ENCODE measurements at places on chromosomes 3 and 15.

GRCh38 chr3:12473511-12473910 lies 10.8 kb upstream of the TSEN2 start:
- DNase-seq: no peak

GRCh38 chr15:42154212-42154941 lies 2.1 kb downstream of the PLA2G4F start:
- DNase-seq: no peak

DNA sequence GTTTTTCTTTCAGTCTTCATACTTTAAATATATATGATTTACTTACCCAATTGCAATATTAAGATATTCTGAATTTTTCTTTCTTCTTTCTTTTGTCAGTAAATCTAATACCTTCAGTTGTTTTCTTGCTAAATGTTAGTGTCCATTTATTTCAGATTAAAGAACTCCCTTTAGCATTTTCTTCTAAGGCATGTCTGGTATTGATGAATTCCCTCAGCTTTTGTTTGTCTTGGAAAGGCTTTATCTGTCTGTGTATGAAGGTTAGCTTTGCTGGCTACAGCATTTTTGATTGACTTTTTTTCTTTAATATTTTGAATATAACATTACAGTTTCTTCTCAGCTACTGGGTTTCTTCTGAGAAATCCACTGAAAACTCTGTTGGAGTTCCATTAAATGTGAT lies 64.0 kb upstream of the PLSCR4 start:
- DNase-seq: no peak

DNA sequence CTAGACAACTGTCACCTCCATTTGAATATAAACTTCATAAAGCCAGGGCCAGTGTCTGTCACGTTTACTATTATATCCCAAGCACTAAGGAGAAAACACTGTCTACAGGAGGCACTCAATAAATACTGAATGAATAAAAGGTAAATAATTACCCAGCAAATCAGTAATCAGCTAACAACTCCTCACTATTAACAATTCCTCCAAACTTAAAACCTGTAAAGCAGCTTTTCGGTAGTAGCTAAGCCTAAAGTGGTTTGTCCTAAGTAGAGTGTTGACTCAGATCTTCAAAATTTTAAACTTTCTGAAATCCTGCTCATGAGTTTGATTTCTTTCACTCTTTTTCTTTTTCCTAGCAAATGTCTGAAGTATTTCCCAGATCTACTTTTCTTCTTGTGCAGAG lies 39.9 kb downstream of the C3orf80 start:
- DNase-seq: no peak

DNA sequence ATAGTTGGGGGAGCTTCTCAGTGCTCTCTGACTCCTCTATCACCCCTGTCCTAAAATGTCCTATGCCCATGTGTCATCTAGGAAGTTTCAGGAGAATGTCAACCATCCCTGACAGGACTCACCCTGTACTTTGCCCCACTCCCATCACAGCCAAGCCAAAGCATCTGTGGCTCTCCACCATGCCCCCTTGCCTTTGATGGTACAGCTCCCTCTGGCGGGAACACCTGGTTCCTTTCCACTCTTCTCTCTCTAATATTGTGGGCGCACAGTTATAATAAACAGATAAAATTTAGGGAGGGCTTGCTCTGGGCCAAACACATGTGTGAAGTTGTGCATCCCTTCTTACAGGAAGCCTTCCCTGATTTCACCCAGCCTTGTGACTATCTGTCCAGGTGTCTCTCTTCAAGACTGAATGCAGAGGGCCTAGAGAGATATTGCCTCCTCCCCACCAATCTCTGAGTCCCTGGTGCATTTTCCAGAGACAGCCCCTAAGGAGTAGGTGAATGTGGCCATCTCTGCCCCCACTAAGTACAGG lies 62.8 kb downstream of the ISG20 start:
- DNase-seq: no peak

DNA sequence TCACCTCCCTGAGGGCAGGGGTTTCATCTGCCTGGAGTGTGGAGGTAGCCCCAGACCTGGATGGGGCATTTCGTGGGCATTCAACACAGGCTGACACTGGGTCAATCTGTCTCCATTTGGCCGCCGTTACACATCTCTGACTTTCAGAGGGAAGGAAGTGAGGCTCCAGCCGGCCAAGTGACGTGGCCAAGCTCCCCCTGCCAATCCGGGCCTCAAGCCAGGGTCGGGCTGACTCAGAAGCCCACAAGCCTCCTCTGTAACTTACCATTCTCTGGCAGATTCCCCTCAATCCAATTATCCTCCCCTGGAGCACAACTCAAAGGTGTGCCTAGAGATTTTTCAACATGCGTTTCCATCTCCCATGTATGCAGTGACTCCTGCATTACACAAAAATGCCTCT lies 227.6 kb downstream of the KLF13 start:
- DNase-seq: peak; percentile 47

DNA sequence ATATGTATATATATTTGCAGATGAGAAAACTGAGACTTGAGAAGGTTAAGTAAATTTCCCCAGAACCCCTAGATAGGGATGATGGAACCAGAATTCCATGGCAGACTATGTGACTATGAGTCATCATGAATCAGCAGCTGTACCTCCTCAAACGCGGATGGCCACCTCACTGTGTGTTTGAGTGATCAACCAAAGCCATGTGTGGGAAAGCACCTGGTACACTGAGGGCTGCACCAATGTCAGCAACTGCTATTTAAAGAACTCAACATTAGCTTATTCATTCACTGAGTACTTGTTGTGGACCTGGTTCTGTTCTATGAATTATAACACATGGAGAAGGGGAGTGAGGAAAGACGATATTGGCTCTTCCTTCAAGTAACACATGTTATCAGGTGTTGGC lies 377.0 kb downstream of the GAP43 start:
- peak; percentile 41 for DNase-seq

DNA sequence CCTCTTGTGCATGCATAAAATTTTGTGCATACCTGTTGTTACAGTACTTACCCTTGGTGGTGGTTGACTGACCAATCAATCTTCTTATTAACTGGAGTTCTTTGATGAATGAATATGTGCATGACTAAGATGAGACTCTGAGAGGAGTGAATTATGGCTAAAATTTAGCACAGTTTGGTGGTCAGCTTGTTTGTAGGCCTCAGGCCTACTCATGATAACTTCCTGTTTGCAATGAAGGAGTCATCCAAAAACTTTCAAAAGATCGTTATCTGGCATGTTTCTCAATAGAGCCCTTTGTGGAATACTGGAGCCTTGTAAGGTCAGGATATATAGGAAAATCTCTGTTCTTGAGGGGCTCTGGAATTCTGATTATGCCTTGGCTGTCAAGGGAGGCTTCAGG lies 66.5 kb downstream of the LEKR1 start:
- no peak for DNase-seq

- DNase-seq: no peak
Measured at GRCh38 chr3:57598765-57599360, 1.7 kb upstream of the ARF4 start.

DNA sequence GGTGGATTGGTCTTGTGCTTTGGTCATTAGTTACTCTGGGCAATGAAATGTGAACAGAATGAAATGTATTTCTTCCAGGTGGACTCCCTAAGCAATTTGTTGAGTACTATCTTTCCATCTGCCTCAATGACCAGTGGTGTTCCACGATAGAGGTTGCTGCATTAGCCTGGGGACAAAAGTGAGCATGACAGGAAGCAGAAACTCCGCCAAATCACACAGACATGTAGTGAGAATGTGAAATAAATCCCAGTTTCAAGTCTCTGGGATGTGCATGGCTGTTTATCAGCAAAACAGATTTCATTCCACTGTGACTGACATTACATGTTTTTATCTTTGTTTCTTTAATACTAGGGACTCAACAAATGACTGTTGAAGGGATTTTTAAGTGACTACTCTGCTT lies 63.3 kb upstream of the DCBLD2 start:
- no peak for DNase-seq
